ENCODE measurements at places on chromosomes 2 and 18.
A peak's percentile ranks its signal among the peaks of the same experiment; 100 is the strongest.

- DNase-seq, result no peak
Observed at GRCh38 chr18:76874642-76875389, 52.5 kb downstream of the ZNF236 start.

DNA sequence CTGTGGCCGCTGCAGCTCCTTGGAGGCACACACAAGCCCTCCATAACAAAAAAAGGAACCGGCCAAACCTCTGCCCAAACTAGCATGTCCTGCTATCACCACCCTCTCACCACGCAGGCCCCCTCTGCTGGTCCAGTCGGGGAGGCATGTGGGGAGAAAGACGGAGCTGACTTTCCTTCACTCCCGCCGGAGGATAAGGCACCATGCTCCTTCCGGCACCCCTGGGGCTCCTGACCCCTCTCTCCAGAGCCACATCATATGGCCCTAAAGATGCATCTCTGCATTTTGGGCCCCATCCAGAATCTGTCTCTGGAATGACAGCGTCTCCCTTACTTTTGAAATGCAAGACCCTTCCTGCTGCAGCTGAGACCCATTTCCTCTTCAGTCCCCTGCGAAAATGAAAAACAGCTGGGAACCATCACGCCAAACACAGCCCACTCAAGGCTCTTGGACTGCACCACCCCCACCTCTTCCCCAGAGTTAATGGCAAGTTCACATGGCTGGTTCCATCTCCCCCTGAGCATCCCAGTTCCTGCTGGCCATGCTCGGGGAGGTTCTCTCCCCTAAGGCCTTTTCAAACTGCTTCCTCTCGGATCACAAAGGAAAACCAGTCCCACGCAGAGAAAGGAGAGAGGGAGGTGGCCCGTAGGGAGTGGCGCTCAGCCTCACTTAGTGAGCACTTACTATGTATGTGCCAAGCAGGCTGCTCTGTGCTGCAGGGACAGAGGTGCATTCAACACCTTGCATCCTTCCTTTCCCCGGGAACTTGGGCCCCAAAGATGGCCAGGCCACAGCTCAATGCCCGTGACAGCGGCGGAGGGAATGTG, 35.2 kb upstream of the MLPH start:
- no peak for DNase-seq

- no peak for DNase-seq
Observed at GRCh38 chr2:143745060-143745459, 615.8 kb downstream of the ARHGAP15 start.

- peak; percentile 72 for DNase-seq
Observed at GRCh38 chr18:6052449-6052913, 157.2 kb upstream of the TMEM200C start.

- no peak for DNase-seq
Observed at GRCh38 chr2:142710336-142710735, 167.1 kb upstream of the KYNU start.

DNA sequence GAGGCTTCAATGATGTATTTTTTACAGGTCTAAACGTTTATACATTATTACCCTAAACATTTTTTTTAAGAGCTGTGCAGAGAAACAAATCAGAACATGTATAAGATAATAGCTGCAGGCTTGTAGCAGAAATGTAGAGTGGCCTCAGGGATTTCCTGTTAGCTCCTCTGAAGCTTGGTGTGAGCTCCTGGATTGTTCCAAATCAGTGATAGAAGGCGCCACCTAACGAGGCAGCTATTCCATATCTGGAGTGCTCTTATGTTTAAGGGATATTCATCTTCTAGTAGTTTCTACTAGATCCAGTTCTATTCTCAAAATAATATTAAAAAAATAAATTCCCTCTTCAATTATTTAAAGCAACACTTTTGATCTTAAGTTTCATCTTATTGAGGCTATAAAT, 93.1 kb downstream of the LRP1B start:
- no peak for DNase-seq

DNA sequence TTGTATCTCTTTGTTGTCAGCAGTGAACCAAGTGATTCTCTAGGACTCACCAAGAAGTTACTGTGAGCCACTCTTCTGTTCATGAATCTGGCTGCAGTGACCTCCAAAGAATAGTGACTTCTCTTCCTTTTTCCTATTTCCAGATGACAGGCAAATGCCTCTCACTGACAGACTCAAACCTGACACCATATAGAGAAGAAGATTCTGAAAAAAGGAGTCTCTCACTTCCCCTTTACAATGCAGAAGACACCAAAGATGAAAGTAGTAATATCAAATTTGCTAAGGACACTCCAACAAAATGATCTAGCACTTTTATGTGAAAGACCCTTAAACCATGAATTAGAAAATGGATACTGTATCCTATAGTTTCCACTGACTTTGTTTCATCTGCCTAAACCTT, 44.4 kb upstream of the SETBP1 start:
- no peak for DNase-seq

- DNase-seq, result peak; percentile 100
Observed at GRCh38 chr2:113977660-113978523, 88.0 kb downstream of the ACTR3 start.
